ENCODE measurements at places on chromosomes 7 and 10.

DNA sequence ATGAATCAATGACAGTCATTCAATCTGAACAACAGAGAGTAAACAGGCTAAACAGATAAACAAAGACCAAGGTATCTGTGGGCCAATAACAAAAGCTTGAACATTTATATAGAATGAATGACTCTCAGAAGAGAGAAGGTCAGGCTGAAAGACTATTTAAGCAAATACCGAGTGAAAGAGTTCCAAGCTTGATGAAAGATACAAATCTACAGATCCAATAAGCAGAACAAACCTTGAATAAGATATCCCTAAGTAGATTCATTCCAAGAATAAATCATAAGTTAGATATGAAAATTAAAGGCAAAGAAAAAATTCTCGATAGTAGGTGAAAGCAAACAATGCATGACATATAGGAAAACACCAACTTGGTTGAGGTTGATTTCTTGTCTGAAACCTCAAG, 376.4 kb upstream of the IGFBP3 start:
- no peak for DNase-seq
- no peaks in the 10 kb centered on the region for H3K4me1 ChIP-seq
- H3K27ac ChIP-seq = no peak overlapping the region
- no peaks in the 10 kb centered on the region for H3K36me3 ChIP-seq

GRCh38 chr7:107953265-107953923, 49.6 kb downstream of the LAMB1 start:
- peaks cover 7% of the 10 kb centered on the region for H3K27me3 ChIP-seq
- DNase-seq = no peak
- H3K36me3 ChIP-seq = no peaks in the 10 kb centered on the region
- H3K4me1 ChIP-seq = no peaks in the 10 kb centered on the region
- H3K27ac ChIP-seq = no peak overlapping the region

GRCh38 chr7:108711611-108712010, 141.9 kb downstream of the DNAJB9 start:
- no peak overlapping the region for H3K27ac ChIP-seq
- H3K27me3 ChIP-seq = no peaks in the 10 kb centered on the region

DNA sequence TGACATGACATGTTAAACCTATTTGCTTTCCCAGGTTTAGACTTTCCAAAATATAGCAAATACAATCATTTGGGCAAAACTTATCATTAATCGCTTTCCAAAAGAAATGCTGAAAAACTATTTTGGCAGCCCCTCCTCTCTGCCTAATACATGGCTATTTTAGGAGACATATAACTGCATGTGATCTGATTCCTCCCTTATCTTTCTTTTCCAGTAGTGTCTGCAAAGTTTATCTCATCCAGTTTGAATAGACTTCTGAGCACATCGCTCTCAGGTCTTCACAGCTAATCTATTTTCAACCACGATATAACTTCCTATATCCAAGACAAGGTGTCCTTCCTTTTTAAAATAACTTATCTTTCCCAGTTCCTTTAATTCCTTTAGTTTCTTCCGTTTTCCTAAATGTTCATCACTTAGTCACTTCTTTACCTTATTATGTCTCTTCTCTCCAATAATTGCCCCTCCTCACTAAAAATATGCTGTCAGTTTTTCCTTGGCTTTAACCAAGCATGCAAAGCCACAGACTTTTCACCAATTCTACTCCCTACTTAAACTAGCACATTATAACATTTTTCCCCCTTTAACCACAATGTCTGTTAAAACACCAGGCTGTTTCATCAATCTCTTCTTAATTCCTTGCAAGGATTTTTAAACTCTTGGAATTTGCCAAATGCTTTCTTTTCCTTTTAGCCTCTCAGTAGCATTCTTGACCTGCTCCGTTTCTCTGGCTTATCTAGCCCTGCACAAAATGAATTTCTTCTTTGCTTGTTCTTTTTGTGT, 24.4 kb downstream of the GNG11 start:
- no peaks in the 10 kb centered on the region for H3K4me1 ChIP-seq
- H3K27me3 ChIP-seq = no peaks in the 10 kb centered on the region
- H3K36me3 ChIP-seq = no peaks in the 10 kb centered on the region

GRCh38 chr7:47737601-47738000, 155.7 kb upstream of the TNS3 start:
- H3K4me1 ChIP-seq = no peaks in the 10 kb centered on the region
- H3K27ac ChIP-seq = no peak overlapping the region
- no peaks in the 10 kb centered on the region for H3K36me3 ChIP-seq
- no peak overlapping the region for H3K4me3 ChIP-seq

GRCh38 chr10:68106656-68107055, 2.6 kb upstream of the MYPN start:
- DNase-seq = no peak
- peaks cover 4% of the 10 kb centered on the region for H3K27me3 ChIP-seq
- no peak overlapping the region for H3K27ac ChIP-seq
- no peak overlapping the region for H3K4me3 ChIP-seq
- H3K36me3 ChIP-seq = no peaks in the 10 kb centered on the region

- H3K27ac ChIP-seq = no peak overlapping the region
- no peak overlapping the region for H3K4me3 ChIP-seq
- no peaks in the 10 kb centered on the region for H3K27me3 ChIP-seq
- H3K4me1 ChIP-seq = peaks cover 7% of the 10 kb centered on the region
These were observed 11.2 kb upstream of the CRYGN start for GRCh38 chr7:151451156-151451555.

GRCh38 chr10:50226610-50227009, 24.7 kb downstream of the ASAH2 start:
- no peak overlapping the region for H3K4me3 ChIP-seq
- no peaks in the 10 kb centered on the region for H3K4me1 ChIP-seq
- DNase-seq = no peak
- H3K36me3 ChIP-seq = no peaks in the 10 kb centered on the region

GRCh38 chr10:124259139-124259825, 159.4 kb downstream of the OAT start:
- H3K36me3 ChIP-seq = no peaks in the 10 kb centered on the region
- no peak overlapping the region for H3K4me3 ChIP-seq
- peak; percentile 51 for DNase-seq
- no peak overlapping the region for H3K27ac ChIP-seq
- H3K27me3 ChIP-seq = no peaks in the 10 kb centered on the region

- no peaks in the 10 kb centered on the region for H3K4me1 ChIP-seq
- H3K27ac ChIP-seq = no peak overlapping the region
- H3K36me3 ChIP-seq = no peaks in the 10 kb centered on the region
These were observed 4.2 kb downstream of the KCNMA1 start for GRCh38 chr10:77633376-77633775.

DNA sequence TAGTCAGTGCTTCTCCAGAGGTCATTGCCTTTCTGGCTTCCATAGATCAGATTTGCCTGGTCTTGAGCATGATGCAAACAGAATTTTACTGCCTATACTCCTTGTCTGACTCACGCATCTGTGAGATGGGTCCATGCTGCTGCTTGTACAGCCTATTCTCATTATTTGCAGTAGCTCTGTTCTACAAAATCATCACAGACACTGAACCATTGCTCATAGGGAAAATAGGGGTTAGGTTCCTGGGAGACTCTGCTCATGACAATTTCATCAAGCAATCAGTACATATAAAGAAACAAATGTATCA, 7.4 kb upstream of the CREB3L2 start:
- H3K4me1 ChIP-seq = peaks cover 3% of the 10 kb centered on the region
- H3K27ac ChIP-seq = no peak overlapping the region
- no peak overlapping the region for H3K4me3 ChIP-seq
- H3K27me3 ChIP-seq = peaks cover 6% of the 10 kb centered on the region
- no peaks in the 10 kb centered on the region for H3K36me3 ChIP-seq

- no peak overlapping the region for H3K4me3 ChIP-seq
- H3K27ac ChIP-seq = no peak overlapping the region
These were observed 219.8 kb upstream of the GLI3 start for GRCh38 chr7:42456756-42457276.

DNA sequence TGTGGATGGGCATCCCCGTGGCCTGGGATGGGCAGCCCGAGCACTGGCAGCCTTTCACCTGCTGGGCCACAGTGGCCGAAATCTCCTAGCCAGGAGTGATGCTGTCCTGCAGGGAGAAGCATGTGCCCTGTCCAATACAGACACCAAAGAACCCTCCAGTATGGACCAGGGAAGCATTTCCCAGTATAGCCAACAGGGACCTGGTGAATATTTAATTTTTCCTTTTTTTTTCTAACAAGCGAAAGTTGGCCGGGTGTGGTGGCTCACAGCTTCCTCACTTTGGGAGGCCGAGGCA, 11.0 kb downstream of the IMPDH1 start:
- H3K27ac ChIP-seq = no peak overlapping the region
- H3K36me3 ChIP-seq = peaks cover 23% of the 10 kb centered on the region
- H3K4me1 ChIP-seq = no peaks in the 10 kb centered on the region
- no peak for DNase-seq
- H3K27me3 ChIP-seq = no peaks in the 10 kb centered on the region

- no peak overlapping the region for H3K4me3 ChIP-seq
- H3K36me3 ChIP-seq = no peaks in the 10 kb centered on the region
- no peaks in the 10 kb centered on the region for H3K27me3 ChIP-seq
- DNase-seq = no peak
- H3K4me1 ChIP-seq = no peaks in the 10 kb centered on the region
- no peak overlapping the region for H3K27ac ChIP-seq
These were observed 45.8 kb downstream of the PPP1R3A start for GRCh38 chr7:113872981-113873380.

DNA sequence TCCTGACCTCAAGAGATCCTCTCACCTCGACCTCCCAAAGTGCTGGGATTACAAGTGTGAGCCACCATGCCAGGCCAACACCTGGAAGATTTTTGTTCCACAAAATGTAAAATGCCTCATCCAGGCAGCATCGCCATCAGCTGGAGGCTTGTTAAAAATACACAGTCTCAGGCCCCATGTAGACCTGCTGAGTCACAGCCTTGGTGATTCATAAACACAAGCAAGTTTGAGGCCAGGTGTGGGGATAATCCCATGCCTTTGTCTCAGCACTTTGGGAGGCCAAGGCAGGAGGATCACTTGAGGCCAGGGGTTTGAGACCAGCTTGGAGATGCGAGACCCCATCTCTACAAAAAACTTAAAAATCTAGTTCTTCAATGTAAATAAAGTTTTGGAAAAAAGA, 49.1 kb upstream of the FOXK1 start:
- no peaks in the 10 kb centered on the region for H3K4me1 ChIP-seq
- H3K36me3 ChIP-seq = no peaks in the 10 kb centered on the region
- no peak for DNase-seq
- peaks cover 4% of the 10 kb centered on the region for H3K27me3 ChIP-seq
- H3K4me3 ChIP-seq = no peak overlapping the region

DNA sequence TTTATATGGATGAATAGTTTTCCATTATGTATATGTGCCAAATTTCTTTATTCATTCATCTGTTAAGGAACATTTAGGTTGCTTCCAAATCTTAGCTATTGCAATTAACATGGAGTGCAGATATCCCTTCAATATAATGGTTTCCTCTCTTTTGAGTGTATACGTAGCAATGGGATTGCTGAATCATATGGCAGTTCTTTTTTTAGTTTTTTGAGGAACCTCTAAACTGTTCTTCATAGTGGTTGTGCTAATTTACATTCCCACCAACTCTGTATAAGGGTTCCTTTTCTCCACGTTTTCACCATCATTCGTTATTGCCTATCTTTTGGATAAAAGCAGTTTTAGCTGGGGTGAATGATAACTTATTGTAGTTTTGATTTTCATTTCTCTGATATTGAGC, 46.5 kb downstream of the FAS start:
- H3K27ac ChIP-seq = no peak overlapping the region
- H3K27me3 ChIP-seq = peaks cover 3% of the 10 kb centered on the region
- H3K4me3 ChIP-seq = no peak overlapping the region
- no peaks in the 10 kb centered on the region for H3K4me1 ChIP-seq
- no peak for DNase-seq

GRCh38 chr7:86411814-86412213, 231.9 kb upstream of the GRM3 start:
- no peak overlapping the region for H3K27ac ChIP-seq
- no peaks in the 10 kb centered on the region for H3K36me3 ChIP-seq

- H3K4me3 ChIP-seq = no peak overlapping the region
- H3K27me3 ChIP-seq = no peaks in the 10 kb centered on the region
- H3K4me1 ChIP-seq = peaks cover 36% of the 10 kb centered on the region
- peak; percentile 29 for DNase-seq
- no peaks in the 10 kb centered on the region for H3K36me3 ChIP-seq
These were observed 14.0 kb downstream of the AMZ1 start for GRCh38 chr7:2701832-2702593.

DNA sequence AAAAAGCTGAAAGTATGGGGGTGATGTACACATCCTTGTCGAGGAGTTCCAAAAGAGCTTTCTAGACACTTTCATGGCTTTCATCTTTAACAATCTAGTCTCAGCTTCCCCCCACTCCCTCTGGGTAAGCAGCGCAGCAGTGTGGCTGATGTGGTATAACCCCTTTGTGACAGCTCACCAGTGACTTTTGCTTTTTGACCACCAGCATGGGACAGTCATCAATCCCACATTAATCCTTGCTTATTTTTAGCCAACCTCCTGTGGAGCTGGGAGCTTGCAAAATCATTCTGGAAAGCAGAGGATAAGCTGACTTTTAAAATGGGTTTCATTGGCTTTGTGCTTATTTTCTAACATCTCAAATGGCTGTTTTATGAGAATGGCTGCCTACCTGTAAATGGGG, 272.7 kb downstream of the HDAC9 start:
- H3K36me3 ChIP-seq = no peaks in the 10 kb centered on the region
- H3K4me3 ChIP-seq = no peak overlapping the region
- no peak overlapping the region for H3K27ac ChIP-seq
- no peaks in the 10 kb centered on the region for H3K4me1 ChIP-seq
- no peaks in the 10 kb centered on the region for H3K27me3 ChIP-seq

- no peaks in the 10 kb centered on the region for H3K4me1 ChIP-seq
- no peaks in the 10 kb centered on the region for H3K36me3 ChIP-seq
- DNase-seq = no peak
- H3K27ac ChIP-seq = no peak overlapping the region
These were observed 199.3 kb downstream of the LRMDA start for GRCh38 chr10:75630746-75631145.

- H3K4me3 ChIP-seq = no peak overlapping the region
- H3K27ac ChIP-seq = no peak overlapping the region
- 0 out of 2 replicates have a peak, but pooled peaks cover 4% of the 10 kb centered on the region for H3K36me3 ChIP-seq
- no peaks in the 10 kb centered on the region for H3K4me1 ChIP-seq
- no peak for DNase-seq
- H3K27me3 ChIP-seq = no peaks in the 10 kb centered on the region
These were observed 55.2 kb downstream of the ZEB1 start for GRCh38 chr10:31374146-31374696.

DNA sequence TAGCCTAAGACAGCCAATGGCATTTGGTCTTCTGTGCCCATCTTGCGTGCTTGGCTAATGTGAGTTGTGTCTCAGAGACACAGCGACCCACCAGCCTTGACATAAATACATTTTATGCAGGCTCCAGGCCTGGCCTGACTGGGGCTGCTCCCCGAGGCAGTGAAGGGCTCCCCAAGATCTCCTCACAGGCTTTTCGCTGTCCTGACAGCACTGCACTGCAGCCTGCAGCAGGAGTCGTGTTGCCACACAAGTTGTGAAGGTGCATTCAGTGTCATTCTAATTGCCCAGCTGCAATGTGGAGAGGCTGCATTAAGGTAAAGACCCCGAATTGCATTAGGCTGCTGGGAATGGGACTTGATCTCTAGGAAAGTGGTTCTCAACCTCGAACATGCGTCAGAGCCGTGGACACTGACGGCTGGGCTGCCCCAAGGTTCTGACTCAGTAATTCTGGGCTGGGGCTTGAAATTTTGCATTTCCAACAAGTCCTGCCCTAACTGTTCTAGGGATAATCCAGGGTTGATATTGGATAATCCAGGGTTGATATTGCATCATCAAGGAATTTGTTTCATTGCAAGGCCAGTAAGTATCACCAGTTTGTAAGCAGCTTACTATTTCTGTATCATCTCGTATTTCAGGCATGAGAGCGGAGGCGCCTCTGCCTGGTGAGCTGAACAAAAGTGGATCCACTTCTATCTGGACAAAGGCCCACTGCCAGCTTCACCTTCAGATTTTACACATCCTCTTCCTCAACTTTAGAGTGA, 108.7 kb upstream of the INSIG1 start:
- H3K27me3 ChIP-seq = no peaks in the 10 kb centered on the region
- no peak for DNase-seq
- no peak overlapping the region for H3K4me3 ChIP-seq
- no peaks in the 10 kb centered on the region for H3K36me3 ChIP-seq
- peaks cover 12% of the 10 kb centered on the region for H3K4me1 ChIP-seq
- no peak overlapping the region for H3K27ac ChIP-seq

All from DND-41 (cell line).